Esophagus squamous epithelium (tissue), 5 donors: ENCODE measurements at places on chromosomes 5 and 9.

DNA sequence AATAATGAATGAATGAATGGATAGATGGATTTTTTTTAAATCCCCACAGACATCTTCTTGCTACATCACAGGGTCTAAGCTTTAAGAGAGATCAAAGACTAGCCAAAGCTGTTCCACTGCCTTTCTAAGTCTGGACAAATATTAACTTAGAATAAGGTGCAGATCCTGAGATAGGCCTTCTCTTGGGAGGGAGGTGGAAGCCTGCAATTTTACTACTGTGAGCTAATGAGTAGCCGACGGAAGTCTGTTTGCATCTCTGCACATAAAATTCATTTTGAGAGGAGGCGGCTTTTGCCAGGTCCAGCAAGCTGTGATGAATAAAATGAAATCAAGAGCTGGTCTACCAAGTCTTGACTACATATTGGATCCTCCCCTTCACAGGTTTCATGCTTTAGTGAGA, 484.9 kb downstream of the TMEM38B start:
- DNase-seq, result no peak

DNA sequence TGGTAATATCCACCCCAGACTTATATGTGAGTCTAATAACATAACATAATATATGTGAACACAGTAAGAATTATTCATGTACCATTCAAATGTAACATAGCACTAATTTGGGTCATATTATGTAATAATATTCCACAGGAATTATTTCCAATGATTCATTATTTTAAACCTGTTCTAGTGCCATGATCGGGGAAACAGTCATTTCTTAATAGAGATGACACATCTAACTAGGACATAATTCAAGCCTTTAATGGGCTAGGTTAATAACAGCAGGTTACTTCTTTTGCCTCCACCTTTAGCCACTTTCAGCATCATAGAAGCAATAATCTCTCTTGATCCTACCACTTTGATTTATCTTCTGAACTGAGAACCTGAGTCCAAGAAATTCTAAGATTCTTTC, 12.3 kb downstream of the SPINK9 start:
- no peak for DNase-seq

DNA sequence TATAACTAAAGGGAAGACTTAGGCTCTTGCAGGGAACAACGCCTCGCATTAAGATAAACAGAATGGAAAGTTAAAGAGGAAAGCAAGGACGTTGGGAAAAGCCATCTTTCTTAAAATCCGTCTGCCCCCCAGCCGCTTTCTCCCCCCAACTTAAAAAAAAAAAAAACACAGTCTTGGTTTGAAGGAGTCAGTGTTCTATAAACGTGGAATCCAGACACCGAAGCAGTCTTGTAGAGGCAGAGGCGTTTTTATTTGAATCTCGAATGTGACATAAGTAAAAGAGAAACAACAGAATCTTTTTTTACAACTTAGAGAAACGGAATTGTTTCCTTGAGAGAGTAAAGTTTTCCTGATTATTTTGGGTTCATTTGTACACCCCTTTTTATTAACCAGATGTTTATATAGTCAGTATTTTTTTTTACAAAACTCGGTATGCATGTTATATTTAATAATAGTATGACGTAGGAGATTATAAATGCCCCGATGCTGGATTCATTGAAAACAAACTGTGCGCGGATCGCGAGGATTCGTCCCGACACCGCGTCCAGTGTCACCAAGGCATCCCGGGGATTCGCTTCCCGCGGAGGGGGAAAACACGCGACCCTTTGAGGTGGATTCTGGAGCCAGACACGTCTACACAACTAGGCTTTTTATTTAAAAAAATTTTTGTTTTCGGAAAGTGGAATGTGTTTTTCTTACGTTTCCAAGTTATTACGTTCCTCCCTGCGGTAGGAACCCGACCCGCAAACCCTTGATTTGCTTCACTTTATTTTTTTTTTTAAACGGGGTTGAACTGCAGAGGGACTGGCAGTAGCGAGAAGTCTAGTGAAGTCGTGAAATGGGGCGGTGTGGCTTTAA, 6.7 kb downstream of the PTCH1 start:
- no peak for DNase-seq

DNA sequence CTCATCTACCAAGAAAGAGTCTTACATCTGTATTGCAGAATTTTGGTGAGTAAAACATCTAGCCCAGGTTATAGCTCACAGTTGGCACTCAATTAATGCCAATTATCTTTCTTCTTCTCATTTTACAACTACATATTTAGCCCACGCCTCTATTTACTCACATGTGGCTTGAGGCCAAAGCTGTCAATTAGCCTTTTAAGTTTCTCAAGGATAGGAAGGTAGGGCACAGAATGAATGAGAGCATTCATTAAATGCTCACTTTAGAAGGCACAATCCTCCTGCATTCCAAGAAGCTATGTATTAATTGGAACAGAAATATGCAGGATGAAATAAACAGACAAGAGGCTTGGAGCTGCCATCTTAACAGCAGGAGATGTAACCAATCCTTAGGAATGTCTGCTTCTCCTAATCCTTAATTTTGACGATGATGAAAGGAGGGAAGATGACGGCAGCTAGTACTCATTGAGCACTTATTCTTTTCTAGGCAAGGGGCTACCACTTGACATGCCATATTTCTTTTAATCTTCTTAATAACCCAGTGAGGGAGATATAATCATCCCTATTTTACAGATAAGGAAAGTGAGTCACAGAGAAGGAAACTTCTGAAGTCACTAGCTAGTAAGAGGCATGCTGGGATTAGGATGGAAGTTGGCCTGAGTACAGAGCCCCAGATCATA, 30.8 kb upstream of the PANK3 start:
- no peak for DNase-seq

DNA sequence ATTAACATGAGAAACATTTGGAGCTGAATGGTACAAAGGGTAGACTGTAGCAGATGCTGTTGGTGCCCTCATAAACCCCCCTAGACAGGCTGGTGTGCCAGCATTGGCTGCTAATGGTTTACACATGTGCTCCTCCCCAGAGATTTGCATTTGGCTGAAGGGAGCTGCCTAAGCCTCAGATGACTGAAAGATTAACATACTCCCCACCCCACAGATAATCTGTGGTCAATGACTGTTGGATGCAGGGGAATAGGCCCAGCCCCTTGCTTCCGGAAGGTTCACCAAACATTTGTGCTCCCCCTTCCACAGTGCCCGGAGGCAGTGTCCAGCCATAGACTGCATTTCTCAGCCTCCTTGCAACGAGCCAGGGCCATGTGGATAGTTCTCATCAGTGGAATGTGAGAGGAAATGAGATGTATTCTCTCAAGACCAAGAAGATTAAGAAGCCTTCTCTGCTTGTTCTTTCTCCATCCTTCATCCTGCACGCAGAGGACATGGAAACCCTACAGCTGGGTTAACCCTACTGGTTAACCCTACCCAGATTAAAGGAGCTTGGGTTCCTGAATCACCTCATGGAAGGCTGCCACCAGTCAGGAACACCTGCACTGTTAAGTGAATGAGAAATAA, 79.6 kb downstream of the PHAX start:
- no peak for DNase-seq

GRCh38 chr9:4792572-4793458, at the start of gene RCL1:
Gene RCL1 (plus strand): TSS chr9:4792944. CDS start chr9:4793092, 148 bp downstream.
- peak; percentile 83 for DNase-seq

DNA sequence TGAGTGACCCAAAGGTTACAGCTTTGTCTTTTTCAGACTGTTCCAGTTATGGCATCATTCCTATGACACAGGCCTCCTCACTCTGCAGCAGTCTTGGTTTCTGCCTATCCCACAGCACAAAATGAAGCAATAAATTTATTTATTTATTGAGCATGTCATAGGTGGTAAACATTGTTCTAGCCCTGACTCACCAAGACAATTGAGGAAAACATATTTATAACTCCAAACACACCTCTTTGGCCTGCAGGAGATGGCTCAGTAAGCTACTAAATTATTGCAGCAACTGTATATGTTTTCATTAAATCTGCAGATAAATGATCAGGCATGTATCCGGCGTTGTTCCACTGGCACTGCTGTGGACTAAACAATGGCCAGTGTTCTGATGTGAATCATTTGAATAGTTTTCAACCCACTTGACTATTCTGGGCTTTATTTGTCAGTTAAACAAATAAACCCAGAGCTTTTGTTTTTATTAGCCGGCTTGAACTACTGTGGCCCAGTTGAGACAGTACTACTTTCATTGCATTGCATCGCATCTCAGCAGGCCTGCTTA, 83.2 kb downstream of the FOXD1 start:
- DNase-seq, result no peak

DNA sequence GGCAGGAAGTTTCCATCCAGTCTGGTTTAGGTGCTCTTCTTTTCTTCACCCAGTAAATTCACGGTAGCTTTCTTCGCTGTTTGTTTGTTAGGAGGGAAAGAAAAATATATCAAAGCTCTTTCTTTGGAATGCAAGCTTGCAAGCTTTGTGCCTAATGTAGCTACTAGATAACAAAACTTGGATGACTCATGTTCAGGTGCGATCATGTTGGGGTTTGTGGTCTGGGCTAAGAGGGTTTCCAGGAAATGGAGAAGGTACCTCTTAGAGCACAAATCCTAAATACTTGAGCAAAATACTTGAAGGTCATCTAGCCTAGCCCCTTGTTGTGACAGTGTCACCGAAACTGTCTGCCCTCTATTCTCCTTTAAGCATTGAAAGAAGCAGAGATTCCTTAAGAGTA, 17.7 kb downstream of the SRP19 start:
- DNase-seq, result no peak

- no peak for DNase-seq
These were observed 96.1 kb downstream of the ZNF462 start for GRCh38 chr9:106958955-106959657.
